ENCODE measurements at places on chromosomes 4 and X.

- no peak for DNase-seq
Observed at GRCh38 chr4:16858275-16858752, 40.1 kb downstream of the LDB2 start.

DNA sequence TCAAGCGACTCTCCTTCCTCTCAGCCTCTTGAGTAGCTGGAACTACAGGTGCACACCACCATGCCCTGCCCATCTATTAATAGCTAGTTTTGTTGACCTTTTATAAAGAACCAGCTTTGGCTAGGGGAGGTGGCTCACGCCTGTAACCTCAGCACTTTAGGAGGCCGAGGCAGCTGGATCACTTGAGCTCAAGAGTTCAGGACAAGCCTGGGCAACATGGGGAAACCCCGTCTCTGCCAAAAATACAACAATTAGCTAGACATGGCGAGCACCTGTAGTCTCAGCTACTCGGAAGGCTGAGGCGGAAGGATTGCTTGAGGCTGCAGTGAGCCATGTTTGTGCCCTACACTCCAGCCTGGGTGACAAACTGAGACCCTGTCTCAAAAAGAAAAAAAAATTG is 2.7 kb downstream of the TKTL1 start:
- no peak for DNase-seq

- peak; percentile 60 for DNase-seq
Observed at GRCh38 chr4:123398066-123398852, 1.7 kb downstream of the SPRY1 start.

DNA sequence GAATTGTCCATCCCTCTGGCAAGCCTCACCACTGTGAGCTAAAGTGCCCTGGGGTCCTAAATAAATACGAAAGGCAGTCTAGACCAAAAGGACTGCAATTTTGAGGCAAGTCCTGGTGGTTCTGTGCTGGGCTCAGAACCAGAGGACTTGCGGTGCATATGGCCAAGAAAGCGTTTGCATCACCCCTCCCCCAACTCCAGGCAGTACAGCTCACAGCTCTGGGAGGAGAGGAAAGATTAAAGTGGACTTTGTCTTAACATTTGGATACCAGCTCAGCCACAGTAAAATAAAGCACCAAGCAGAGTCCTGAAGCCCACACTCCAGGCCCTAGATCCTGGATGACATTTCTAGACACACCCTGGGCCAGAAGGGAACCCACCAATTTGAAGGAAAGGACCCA is 24.9 kb downstream of the RNF128 start:
- DNase-seq, result no peak

DNA sequence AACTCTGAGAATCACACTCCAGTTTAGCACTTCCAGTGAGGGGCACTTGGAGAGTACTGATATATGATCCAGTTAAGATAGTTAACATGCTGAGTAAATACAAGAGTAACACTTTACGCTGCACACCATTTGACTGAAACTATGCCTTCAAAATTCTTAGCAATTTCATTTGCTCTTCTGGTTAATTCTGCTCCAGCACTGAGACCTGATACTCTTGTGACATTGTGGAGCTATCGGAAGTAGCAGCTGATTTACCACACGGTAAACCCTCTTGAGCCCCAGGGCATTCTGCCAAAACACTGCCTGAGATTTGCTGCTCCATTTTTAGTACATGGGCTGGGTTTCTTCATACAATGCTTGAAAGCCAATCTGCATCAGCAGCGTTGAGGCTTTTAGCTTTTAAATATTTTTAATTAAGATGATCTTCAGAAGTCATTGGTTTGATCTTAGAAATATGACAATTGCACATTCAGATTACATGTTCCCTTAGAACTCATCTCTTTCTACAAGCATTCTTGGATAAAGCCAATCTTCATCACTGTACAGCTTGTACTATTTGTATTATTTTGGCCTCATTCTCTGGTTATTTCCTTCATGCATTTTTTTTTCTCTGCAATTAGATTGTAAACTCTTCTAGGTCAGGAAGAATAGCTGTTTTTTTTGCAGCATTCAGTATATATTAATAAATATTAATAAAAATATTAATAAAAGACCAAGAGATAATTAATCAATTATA is 67.8 kb upstream of the ETNPPL start:
- DNase-seq, result no peak

GRCh38 chrX:138765051-138765450 is 53.5 kb upstream of the FGF13 start:
- DNase-seq, result no peak

DNA sequence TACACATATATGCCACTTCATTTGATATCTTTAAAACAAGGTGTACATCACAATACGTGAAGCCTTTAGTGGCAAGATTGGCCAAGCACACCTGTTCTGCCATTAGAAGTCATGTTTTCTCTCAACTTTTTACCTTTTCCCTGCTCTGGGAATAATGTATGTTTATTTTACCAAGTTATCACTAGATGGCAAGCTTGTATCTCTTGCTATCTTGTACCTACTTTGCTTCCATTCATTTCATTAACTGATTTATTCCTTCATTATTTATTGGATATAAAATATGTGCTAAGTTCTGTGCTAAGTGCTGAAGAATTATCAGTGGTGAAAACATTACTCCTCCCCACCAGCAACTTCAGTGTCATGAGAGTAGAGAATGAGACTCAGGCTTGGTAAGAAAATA is 245.5 kb downstream of the ANK2 start:
- DNase-seq, result no peak

GRCh38 chrX:30679369-30679768 is 26.1 kb downstream of the GK start:
- no peak for DNase-seq

DNA sequence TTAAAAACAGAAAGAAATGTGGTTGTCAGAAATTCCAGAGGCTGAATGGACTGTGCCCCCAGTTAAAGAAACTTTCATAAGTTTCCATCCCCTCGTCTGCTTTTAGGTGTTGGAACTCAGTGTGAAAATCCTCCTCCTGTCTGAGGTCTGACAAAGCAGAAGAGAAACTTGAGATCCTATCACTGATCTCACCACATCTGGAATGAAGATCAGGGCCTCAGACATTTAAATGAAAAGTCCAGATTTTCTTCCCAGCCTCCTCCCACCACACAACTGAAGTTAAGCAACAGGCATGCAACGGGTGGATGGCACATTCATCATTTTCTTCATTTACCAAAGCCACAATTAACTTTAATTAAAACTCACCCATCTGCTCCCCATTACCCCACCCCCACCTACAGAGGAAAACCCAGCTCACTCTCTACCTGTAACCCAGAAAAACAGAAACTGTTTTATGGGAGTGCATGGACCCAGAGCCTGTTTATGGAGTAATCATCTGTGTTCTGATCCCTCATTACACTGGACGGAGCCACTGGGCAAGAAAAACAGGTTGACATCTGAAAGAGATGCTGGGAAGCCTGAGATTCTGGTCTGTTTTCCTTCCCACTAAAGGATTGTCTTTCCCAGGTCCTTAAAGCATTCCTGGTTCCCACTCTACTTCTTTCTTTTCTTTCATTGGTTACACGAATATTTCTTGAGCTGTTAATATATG is 58.1 kb upstream of the HOPX start:
- no peak for DNase-seq

DNA sequence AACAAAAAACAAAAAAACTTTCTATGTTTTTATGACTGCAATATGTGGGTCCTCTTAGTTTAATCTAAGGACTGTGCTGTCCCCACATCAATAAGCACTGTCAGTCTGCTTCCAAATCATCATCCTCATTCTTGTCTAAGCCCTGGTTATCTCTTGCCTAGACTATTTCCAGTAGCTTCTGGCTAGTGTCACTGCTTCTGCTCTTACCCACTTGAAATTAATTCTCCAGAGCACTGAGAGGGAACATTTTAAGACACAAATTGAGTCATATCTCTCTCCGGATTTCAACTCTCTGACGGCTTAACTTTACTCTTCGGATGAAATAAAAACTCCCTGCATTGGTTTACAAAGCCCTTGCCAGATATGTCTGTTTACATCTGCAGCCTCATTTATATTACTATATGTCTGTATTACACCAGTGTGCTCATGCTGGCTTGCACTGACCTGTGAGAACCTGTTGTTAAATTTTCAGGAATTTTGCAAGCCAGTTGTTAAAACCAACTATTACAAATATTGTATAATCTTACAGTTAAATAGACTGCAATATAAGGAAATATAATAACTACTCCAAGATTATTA is 345.9 kb downstream of the ADGRL3 start:
- no peak for DNase-seq

DNA sequence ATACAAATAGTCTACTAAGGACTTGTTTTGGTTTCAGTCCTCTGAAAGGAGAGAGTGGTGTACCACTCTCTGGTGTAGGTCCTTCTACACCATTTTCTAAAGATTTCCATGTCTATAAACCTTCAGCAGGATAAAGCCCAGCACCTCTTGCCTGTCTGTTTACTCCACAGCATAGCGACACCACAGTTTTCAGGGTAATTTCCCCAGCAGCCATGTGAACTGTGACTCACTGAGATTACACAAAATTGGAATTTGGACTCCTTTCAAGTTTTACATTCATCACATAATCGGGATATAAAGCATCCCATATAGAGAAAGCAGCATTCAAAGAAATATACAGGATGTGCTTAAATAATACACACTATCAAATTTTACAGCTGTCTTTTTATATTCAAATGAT is 229.6 kb downstream of the PRDM5 start:
- DNase-seq, result peak; percentile 67

DNA sequence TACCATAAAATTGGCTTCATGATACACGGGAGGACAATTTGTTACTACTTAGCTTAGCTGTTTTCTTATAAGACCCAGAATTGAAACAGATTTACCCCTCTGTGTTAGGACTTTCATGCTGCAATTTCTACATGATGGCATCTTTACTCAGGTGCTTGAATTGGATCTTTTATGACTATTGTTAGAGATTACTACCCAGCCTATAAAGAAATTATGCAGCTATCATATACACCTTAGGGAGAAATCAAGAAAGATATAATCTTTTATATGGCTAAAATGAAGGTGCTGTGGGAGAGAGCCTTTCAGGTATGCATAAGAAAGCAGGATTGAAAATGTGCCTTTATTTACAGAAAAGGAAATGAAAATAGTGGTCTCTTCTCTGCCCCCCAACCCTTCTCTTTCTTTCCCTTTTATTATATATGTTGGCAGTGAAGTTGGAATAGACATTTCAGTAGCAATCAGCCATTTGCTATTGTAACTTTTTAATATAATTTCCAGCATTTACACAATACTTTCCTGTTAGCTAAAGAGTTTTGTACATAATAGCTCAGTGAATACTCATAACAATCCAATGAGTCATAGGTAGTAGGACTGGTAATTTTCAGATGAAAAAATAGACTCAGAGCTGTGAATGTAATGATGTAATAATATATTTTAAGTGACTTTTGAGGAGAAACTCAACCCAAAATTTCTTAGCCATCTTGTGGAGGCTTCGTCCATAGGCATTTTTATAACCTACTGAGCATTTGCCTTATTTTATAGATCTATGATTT is 311.8 kb downstream of the ADGRL3 start:
- DNase-seq, result peak; percentile 48

DNA sequence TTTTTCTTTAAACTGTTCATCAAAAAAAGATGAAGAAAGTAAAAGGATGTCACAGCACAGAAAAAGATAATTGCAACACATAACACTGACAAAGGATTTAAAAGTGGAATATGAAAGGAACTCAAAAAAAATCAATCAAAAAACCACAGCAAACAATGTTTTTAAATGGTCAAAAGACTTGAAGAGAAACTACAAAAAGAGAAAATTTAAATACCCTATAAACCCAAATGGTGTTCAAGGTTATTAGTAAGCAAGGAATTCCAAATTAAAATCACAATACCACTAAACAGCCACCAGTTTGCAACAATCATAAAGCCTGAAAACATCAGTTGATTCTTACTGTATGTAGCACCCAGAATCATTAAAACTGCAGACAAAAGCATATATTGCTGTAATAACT is 36.5 kb upstream of the PCDH10 start:
- DNase-seq, result no peak

DNA sequence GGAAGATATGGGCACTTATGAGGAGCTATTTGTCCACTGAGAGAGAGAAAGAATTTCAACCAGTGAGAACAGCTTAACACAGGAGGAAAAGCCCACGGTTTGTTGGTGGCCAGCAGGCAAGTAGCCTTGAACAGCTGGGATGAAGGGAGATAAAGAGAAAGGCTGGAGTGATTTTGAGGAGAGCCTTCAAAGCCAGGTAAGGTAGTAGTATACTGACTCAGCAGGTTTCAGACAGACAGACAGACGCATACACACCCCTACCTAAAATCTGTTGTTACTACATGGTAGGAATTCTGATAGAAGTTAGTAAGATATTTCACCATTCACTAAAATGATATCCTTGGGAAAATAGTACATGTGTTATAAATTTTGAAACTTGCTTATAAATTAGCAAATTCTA is 60.5 kb downstream of the SEC24D start:
- DNase-seq, result no peak

DNA sequence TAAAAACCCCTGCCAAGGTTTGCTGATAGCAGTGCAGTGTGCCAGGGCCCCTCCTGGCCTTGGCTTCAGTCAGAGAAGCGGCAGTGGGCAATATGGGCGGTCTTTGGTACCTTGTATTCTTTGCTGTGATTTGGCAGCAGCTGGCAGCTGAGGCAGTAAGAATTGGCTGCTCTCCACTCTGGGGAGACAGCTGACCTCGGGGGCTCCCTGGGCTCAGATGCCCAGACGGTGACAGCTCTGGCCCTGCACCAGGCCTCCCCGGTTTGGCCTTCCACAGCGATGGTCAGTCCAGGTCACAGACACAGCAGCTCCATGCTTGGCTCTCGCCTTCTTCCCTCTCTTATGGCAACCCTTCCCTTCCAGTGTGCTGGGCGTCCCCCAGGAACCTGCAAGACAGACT is 330.9 kb downstream of the BCOR start:
- no peak for DNase-seq

DNA sequence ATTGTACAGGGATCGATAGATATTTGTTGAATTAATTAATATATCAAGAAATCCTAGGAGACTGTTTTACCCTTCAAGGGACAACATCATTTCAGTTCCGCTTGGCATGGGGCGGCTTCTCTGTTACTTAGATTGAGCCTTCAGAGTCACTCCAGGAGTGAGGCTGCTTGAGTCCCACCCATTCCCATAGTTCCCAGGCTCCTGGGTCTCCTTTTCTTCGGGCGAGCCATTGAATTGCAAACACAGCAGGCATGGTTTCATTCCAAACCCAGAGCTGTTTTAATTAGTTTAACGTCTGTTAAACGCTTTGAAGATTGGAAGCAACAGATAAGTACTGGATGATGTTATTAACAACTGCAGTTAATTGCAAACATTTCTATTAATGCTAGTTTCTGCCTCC is 571 bp upstream of the EDA start:
- DNase-seq, result no peak

DNA sequence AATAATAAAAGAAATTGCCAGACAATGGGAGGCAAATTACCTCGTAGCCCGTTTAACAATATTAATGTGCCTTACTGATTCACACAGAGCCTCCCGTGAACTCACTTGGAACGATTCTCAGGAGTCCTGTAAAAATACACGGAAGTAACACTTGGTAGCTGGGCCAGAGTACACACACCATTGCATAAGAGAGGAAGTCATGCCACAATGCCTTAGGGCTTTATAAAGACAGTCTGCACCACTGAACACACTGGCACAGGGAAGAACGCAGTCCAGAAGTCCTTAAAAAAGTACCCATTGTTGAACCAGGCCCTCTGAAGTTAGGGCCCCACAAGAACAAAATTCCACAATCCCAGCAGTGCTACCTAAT is 15.1 kb downstream of the SLC2A9 start:
- DNase-seq, result peak; percentile 58

Data from ACHN (cell line).